ENCODE measurements at places on chromosomes 2 and 18. TPM values are rescaled to one million over a fixed set of nuclear protein-coding genes. Genes with fewer than 3 reads are reported as not detected.

DNA sequence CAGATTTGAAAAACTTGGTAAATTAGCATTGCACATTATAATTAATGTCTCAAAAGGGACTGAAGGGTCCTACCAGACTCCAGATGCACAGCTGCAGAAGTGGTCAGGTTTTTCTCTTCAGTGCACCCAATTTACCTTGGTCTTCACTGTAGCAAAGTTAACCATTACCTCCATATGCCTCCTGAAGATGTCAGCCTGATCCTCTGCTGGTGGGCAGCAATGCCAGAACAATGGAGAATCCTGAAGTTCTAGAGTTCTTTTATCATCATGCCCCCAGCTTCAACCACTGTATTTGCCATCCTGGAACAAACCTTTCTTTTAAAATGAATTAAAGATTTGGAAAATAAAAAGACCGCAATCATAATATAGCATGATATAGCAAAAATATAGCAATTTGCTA is 1774.8 kb upstream of the CELF4 start:
- DNase-seq: no peak

The GNLY gene
- total RNA-seq: 26.5 TPM

- no peak for DNase-seq
These were observed 285.4 kb downstream of the ZNF516 start for GRCh38 chr18:76209597-76209996.

- no peak for DNase-seq
These were observed 69.3 kb upstream of the ITGB6 start for GRCh38 chr2:160269365-160269764.

The PDE1A gene
- total RNA-seq: not detected

DNA sequence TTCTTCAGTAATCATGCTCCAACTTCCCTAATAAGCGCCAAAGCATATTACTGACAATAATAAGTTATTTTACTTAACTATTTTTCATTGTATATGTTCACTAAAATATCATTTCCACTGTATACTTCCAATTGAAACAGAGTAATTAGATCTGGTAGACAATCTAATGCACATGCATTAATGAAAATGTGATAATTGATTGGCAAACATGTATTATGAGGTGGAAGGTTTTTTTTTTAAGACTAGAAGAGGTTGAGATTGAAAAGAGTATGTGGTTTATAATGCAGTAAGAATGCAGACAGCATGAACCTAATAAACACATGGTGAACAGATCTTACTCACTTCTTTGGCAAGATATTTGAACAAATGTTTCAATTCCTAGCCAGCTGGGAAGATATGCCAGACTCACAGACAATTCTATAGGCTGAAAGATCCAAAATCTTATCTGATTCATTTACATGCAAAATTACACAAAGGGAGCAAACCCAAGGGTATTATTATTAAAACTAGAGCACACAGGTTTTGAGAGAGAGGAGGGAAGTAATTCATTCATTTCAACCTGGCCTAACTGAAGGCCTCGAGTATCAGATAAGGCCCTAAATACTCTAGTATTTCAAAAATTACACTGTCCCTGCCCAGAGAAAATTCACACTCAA is 2.8 kb downstream of the NCKAP1 start:
- no peak for DNase-seq

Measured in activated T-cell treated with anti-CD3 and anti-CD28 coated beads, Interleukin-2, amount 50 U/mL, for 4 hours (primary cell).